NCI-H2081 treated with DMSO at 0.1 percent for 48 hours (cell line): ENCODE measurements at places on chromosomes 16 and 17.

DNA sequence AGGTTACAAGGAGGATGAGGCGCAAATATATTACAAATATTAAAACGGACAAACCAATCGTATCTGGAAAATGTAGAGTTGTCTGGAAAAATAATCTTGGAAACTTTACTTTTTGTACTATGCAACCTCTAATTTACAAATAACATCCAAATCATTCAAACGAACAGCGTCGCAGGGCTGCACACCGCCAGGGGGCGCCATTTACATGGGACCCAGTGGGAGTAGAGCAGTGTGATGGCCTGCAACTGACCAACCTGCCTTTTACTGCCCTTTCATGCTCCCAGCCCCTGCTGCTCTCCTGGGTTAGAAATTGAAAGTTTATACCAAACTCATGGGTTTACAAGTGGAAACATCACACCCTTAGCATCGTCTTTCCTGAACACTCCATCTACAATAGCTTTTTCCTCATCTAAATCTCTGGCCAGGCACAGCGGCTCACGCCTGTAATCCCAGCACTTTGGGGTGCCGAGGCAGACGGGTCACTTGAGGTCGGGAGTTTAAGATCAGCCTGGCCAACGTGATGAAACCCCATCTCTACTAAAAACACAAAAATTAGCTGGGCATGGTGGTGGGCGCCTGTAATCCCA is 10.0 kb downstream of the PITPNC1 start:
- DNase-seq, result no peak

- no peak for DNase-seq
Measured at GRCh38 chr16:22969567-22969966, 155.6 kb downstream of the HS3ST2 start.

DNA sequence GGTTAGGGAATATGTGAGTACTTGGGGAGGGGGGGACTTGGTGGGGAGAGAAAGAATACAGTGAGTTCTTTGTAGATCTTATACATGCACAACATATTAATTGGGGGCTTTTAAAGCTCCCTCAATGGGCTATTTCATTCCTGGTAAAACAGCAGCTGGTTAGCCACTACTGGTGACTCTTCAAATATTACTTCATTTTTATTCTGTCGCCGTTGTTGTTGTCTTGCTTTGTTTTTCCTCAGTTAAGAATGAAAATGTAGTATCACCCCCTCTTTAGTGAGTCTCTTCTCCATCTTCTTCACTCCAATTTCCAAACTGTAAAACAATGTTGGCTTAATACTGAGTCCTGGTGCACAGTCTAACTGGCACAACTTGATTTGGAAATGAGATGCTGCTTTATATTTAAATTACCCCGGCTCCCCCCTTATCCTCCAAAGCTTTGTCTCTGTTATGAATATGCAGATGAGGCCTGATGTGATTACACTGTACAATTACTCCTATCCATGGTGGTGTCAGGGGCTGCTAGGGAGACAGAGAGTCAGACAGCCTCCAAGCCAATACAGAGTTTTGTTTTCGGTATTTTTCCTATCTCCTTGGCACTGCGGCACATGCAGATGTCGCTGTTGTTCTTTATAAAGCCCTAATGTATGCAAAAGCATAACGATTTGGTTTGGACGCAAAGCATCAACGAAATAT is 256.9 kb upstream of the PMFBP1 start:
- no peak for DNase-seq

DNA sequence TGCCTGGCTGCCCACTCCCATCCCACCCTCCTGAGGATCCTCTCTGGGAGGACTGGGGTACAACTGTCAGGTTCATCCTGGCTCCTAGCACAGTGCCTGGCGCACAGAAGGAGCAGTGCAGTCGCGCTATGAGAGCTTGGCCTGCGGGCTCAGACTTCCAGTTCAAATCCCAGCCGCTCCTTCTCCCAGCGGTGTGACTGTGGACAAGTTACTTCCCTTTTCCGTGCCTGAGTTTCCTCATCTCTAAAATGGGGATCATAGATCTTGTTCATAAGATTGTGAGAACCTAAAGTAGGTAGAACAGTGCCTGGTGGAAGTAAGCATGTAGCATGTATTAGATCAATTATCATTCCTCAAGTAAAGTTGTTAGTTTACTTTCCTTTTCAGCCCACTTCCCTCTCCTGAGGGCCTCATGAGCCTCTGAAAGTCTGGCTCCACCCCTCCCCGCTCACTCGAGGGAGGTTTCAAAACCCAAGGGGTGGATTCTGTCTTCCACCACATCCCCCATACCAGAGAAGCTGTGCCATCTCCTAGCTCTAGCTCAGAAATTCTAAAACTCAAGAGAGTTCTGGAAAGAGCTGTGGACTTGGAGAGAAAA is 19.9 kb upstream of the COL1A1 start:
- no peak for DNase-seq

DNA sequence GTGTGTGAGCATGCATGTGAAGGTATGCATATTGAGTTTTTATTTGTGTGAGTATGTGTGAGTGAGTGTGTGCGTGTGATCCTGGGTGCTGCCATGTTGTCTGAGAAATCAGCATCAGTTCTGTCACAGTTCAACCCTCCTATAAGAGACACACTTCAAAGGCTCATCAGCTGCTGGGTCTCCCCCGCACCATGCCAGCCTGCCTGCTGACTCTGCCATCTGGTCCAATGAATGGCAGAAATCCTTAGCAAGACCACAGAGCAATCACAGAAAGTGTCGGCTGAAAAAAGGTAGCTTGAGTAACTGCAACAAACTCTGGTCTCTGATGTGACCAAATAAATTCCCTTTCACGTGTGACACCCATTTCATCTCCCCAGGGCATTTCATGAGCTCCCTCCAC is 381.8 kb upstream of the MAF start:
- DNase-seq, result no peak

GRCh38 chr17:50372222-50372757 is 694 bp downstream of the MRPL27 start:
- DNase-seq, result no peak

- DNase-seq, result no peak
Measured at GRCh38 chr17:55830699-55831471, 80.0 kb downstream of the PCTP start.

DNA sequence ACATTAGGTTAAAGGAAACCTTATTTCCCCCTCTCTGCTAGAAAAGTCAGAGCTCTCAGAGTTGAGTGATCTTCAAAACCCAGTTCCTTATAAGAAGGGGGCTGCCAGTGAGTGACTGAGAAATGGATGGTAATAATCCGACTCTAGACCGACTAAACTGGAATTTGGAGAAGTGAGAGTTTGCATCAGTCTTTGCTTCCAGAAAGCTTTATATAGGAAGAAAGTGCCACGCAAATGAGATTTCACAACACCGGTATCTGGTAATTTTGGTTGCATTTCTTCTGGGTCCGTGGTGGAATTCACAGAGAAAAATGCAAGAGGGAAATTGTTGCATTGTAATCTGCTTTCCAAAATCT is 271.4 kb downstream of the MAF start:
- no peak for DNase-seq

DNA sequence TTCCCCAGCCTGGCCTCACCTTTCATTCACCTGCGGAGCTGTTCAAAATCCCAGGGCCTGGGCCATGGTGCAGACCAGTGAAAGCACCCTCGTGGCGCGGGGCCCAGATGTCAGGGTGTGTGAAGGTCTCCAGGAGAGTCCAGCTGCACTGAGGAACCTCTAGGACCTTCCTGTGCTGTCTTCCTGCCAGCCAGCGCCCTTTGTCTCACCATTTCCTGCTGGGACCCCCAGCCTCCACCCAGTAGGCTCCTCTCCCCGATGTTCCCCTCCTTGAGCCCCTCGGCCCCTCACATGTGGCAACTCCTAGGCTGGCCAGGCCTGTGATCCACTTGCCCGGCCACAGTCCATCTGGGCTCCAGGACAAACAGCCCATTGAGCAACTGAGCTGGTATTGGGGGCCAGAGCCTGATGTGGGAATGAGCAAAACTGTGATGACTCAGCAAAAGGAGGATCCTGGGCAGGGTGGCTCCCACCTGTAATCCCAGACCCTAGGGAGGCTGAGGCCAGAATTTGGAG is 677 bp downstream of the SULT1A2 start:
- no peak for DNase-seq

DNA sequence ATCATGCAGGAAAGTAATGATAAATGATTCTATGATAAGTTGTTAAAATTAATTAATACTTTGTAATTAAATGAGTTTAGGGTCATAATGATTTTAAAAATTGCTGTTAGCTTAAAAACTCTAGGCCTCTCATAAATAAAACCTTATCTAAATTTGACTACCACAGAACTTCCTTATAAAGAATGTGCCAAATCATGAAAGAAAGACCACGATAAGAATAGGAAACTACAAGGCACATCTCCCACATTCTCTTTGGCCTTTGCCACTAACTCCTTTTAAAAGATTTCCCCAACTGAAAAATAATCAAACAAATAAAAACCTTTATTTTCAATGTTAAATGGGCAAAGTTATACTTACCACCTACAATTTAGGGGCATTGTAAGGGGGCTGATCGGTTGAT is 164.6 kb upstream of the C17orf78 start:
- DNase-seq, result no peak

GRCh38 chr16:14365200-14365851 is 264.7 kb downstream of the PARN start:
- DNase-seq, result no peak

- no peak for DNase-seq
Measured at GRCh38 chr16:72291121-72291520, 119.2 kb upstream of the PMFBP1 start.

DNA sequence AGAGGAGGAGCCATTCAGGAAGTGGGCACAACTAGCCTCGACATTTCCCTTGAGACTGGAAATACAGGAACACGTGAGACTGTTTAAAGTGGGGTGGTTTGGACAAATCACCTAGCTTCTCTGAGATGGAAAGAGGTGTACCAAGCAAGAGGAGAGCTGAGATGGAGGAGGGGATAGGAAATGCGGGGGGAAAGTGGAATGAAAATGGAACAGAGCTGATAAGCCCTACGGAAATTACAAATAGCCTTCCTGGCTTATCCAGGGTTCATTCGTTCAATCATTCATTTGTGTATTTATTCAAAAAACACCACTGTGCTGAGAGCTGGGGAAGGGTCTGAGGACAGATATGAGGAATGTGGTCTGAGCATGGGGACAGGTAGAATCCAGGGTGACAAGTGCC is 64.1 kb downstream of the ASIC2 start:
- no peak for DNase-seq

DNA sequence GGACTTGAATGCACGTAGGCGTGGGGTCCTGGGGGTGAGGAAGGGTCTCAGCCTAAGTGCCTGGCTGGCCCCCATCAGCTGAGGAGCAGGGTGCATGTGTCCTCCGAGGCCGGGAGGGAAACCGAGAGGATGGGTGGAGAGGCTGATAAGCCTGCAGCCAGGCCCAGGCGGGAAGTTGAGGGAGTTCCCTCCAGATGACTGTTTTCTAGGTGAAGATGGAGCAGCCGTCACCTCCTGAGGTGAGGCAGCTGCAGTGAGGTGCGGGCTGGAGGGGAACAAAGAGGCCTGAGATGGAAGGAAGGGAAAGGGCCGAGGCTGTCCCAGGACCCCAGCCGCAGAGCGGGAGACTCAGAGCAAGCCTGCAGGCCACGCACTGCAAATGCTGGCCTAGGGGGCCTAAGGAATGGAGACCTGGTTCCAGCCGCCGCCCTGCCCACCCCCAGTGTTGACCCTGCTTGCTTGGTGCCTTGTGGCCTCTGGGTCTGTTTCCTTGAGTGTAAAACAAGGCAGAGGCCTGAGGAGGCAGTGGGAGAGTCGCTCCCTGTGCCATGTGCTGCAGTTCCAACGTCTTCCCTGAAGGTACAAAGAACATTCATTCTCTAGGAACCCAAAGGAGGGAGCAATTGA is 3.0 kb downstream of the PECAM1 start:
- DNase-seq, result no peak

GRCh38 chr16:2002406-2003230 is 7.0 kb downstream of the ZNF598 start:
- DNase-seq, result no peak

GRCh38 chr17:64774888-64775540 is 112.9 kb upstream of the SMURF2 start:
- DNase-seq, result no peak

DNA sequence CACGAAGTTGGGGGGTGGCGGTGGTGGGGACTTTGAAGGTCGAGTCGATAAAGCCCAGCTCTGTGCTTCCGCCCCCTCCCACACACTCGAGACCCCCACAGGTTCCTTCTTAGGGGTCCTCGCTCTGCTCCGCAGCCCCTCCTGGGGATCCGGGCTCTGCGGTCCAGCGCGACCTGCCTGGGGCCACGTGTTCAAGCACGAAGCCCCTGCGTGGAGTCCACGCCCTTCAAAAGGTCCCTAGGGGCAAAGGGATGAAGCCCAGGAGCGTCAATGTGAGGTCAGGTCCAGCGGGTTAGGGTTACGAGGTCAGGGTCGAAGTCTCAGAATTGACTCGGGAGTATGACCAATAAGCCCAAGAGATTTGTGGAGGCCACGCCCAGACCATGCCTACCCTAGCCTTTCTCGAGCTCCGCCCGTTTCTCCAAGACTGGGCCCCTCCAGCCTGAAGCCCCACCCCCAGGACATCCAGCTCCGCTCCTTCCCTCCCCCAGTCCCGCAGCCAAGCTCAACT is 786 bp upstream of the CACNA1G start:
- no peak for DNase-seq

DNA sequence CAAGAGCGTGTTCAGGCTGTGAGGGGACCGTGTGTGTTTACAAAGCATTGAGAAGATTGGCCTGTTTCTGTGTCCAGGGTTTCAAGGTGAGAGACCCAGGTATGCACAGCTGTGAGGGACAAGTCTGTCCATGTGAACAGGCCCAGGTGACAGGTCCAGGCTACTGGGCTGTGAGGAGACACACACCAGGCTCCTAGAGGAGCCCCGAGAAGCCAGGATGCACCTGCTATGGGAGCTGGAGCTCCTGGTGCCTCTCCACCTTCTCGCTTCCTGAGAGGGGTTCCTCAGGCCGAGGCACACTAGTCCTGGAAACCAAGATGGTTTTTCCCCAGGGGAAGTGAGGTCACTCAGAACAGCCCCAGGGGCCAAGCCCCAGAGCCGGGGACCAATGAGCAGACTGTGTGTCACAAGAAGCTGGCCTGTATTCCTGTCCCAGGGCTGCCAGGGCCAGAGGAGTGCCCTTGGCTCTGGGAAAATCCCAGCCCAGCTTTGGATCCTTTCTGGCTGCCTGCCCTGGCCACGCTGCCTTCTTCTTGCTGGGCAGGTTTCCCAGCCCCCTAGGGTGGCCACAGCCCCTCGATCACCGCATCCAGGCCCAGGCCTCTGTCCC is 153.4 kb upstream of the PLCG2 start:
- no peak for DNase-seq

DNA sequence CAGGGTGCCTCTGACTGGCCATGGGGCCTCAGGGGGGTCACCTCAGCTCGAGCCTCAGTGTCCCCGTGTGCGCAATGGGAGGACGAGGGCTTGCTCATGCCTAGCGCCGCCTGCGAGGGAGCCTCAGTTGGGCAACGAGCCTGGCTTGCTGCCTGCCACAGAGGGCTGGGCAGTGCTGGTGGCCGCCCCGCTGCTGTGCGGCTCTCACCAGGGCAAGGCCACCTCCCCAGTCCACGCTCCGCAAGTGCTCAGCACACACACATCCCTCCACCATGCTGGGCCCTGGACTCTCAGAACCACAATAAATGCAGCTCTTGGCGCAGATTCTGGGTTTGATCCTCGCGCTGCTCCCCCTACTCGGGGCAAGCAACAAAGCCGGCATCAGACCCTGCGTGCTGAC is 76.2 kb downstream of the ENGASE start:
- no peak for DNase-seq
